ENCODE measurements at places on chromosomes 2 and 18.

- no peak for DNase-seq
Observed at GRCh38 chr2:95530734-95531133, 46.2 kb upstream of the TRIM43B start.

- no peak for DNase-seq
Observed at GRCh38 chr2:105515581-105516415, 116.9 kb upstream of the FHL2 start.

- DNase-seq = no peak
Observed at GRCh38 chr18:8706791-8707555, 1.6 kb downstream of the MTCL1 start.

- DNase-seq = no peak
Observed at GRCh38 chr2:222353993-222354392, 55.2 kb upstream of the PAX3 start.

- DNase-seq = no peak
Observed at GRCh38 chr2:119106301-119106897, 52.2 kb downstream of the C1QL2 start.

- no peak for DNase-seq
Observed at GRCh38 chr18:48672671-48673340, 134.0 kb downstream of the CTIF start.

DNA sequence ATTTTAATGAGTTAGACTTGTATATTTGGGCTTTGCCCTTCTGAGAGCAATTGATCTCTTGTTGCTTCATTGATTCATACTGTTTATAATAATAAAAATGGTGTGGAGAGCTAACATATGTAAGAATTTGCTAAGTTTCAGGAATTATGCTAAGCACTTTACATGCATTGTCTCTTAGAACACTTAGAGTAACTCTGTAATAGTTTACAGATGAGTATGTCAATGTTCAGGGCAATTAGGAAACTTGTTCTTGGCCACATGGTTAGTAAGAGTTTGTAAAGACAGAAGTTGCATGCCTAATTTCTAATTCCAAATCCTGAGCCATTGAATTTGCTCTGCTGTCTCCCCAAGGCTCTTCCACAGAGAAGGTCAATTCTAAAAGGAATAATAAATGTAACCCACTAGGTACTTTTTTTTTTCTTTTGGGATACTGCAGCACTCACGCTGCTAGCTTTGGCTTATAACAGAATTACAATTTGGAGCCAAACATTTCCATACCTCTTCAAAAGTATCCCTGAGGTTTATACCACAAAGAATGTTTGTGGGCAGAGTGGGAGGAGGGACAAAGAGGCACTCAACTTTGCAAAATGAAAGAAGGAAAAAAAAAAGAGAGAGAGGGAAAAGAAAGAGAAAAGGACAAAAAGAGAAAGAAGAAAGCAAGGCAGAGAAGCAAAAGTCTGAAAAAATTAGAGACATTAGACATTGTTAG is 232.4 kb downstream of the CALCRL start:
- no peak for DNase-seq

DNA sequence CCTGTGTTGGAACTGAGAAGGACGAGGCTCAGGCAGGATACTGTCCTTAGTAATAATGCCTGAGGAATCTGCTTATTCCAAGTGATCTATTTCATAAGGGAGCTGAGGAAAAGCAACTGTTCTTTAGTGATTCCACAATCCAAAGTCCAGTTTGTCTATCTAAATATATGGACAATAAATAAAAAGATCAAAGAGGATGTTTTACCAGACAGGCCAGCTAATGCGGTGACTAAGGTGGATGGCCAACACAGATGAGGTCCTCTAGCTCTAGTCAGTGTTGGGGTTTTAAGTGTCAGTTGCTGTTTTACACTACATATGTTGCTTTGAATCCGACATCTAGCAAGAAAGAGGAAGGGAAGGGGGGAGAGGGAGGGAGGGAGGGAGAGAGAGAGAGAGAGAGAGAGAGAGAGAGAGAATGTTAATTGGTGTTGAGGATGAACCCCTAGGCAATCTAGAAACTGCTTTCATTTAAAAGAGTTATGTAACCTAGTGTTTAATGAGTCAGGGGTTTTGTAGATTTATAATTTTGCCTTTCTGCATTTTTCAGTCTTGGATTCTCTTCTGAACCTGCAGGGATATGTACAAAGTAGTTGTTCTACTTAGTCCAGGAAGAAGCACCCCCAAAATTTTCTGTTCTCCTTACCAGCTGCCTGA is 27.0 kb upstream of the SCN1A start:
- DNase-seq = no peak

DNA sequence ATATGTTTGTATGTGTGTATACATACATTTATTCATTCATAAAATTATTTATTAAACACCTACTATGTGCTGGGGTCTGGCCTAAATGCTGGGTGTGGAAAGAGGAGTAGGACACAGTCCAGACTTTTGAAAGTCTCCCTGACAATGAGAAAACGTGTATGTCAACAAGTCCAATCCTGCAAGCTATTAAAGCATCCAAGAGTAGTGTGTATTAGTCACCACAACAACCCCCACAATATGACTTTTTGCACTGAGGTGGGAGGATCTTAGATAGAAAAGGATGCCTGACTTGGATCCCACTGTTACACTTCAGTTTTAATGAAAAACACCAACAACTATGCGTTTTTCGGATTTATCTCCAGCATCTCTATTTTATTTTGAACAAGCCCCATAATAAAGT is 446.4 kb downstream of the EPHA4 start:
- no peak for DNase-seq

DNA sequence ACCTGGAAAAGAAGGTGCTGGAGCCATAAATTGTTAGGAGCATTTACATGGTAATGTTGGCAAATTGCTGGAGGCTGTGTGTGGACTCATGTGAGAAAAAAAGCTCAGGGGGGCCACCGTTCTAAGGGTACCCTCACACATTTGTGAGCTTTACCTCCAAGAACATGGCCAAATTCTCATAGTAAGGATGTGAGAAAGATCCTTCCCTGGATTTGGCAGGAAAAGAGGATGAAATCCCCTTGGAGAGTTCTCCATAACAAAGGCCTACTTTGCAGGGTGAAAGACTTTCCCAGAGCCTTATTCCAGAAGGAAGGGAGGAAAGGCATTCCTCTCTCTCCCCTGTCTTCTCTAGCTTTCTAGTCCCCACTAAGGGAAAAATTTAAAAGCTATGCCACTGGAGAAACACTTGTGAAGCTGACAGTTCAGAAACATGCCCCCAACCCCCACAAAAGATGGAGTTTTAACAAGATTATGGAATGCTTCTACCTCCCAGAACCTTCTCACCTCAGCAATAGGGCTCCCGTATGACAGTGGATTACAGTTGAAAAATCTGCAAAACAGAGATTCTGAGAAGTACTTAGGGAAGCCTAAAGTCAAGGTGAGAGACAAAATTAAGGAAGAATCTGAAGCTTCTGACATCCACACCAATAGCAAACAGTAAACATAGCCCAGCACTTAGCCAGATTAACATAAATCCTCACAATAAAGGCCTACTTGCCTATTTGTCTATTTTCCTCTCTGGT is 20.2 kb upstream of the ERMN start:
- DNase-seq = no peak

GRCh38 chr2:175431101-175431946 is 249.8 kb upstream of the ATP5MC3 start:
- DNase-seq = no peak

- DNase-seq = no peak
Observed at GRCh38 chr18:77528872-77529271, 279.2 kb downstream of the GALR1 start.

DNA sequence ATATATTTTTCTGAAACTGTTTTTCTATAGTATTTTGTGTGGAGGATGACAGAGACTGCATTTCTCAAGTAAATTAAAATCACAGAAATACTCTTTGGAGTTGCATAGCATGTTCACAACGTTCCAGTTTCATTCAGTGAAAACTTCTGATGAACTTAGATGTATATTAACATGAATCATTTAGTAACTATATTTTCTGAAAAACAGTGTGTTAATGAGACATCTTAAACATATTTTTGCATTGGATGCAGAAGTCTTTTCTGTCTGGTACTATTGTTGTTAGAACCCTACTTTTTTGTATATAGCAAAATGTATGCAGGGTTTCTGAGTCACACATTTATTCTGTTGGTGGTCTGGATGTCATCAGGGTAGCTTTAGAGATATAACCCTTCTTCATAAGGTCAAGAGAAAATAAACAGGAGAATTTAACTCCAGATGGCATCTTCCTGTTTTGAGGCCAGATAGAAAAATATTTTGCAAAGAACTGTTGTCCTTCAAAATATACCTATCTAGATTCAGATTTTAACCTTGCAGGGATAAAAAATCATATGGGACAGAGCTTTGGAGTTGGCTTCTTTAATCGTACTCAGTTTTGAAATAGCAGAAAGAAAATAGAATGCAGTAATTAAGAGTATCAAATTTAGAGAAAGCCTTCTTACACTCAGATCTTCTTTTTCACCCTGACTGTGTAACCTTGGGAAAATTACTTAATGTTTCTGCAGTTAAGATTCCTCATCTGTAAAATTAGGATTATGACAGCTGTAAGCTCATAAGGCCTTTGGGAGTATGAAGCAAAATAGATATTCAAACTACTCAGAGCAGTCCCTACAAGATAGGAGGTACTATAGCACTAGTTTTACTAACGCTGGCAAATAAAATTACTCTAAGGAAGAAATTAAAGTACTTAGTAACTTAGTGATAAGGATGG is 5.3 kb downstream of the COL3A1 start:
- DNase-seq = no peak

DNA sequence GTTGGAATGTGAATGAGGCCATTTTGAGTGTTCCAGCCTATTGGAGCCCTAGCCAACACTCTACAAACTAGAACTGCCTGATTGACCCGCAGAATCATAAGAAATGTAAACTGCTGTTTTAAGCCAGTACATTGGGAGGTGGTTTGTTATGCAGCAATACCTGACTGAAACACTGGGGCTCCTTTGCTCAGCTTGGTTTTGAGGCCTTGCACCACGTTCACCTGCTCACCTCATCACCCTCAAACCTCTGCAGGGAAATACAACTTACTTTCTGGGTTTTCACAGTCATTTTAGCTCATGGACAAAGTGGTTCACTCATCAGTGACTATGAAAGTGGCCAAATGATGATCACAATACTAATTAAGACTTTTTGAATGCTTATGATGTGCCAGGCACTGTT is 10.9 kb upstream of the DARS1 start:
- DNase-seq = no peak
